ENCODE measurements at places on chromosomes 1 and 21.

DNA sequence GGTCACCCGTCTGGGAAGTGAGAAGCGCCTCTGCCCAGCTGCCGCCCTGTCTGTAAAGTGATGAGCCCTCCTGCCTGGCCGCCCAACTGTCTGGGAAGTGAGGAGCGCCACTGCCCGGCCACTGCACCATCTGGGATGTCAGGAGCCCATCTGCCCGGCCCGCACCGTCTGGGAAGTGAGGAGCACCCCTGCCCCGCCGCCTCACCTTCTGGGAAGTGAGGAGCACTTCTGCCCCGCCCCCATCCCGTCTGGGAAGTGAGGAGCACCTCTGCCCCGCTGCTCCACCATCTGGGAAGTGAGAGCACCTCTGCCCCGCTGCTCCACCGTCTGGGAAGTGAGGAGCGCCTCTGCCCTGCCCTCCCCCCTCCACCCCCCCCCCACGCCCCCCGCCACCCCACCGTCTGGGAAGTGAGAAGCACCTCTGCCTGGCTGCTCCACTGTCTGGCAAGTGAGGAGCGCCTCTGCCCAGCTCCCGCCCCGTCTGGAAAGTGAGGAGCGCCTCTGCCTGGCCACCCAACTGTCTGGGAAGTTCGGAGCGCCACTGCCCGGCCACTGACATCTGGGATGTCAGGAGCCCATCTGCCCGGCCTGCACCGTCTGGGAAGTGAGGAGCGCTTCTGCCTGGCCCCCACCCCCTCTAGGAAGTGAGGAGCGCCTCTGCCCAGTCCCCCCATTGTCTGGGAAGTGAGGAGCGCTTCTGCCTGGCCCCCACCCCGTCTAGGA lies 4.5 kb upstream of the ZZZ3 start:
- H3K4me3 ChIP-seq = peak overlapping the region; percentile 62
- H3K36me3 ChIP-seq = peaks cover 3% of the 10 kb centered on the region
- peaks cover 4% of the 10 kb centered on the region for H3K4me1 ChIP-seq
- no peak for DNase-seq

DNA sequence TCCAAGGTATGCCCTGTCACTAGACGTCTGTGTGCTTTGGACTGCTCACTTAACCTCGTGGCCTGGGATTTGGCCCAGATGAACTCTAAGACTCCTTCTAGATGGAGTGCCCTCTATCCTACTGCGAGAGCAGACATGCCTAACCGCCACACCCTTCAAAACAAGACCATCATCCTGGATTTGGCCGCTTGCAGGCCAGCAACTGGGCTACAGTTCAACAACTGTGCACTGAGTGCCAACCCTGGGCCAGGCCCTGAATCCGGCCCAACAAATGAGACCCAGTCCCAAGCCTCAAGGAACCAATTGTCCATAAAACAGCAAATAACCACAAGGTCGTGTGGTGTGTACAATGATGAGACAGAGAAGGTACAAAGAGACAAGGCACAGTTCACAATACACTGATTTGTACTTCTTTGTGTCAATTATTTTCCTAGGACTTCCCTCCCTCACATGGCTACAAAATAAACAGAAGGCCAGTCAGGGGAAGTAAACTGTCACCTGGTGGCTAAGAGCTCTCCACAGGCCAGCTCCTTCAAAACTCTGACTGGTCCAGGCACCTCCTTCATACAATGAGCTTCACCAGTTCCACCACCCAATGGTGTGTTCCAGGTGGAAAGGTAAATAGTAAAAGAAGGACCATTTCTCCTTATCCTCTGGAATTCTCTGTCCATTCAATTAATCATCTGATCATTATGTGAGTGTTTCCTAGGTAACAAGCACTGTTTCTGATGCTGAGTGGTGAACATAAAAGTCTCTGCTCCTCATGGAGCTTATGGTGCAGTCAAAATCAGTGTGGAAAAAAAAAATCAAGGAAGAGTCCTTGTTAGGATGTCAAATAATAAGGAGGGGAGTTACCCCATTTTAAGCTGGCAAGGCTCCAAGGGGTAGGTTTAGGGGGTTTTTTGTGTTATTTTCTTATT lies 60.4 kb downstream of the CAPZB start:
- peaks cover 97% of the 10 kb centered on the region for H3K4me1 ChIP-seq
- H3K27me3 ChIP-seq = no peaks in the 10 kb centered on the region
- no peak for DNase-seq
- no peak overlapping the region for H3K4me3 ChIP-seq

DNA sequence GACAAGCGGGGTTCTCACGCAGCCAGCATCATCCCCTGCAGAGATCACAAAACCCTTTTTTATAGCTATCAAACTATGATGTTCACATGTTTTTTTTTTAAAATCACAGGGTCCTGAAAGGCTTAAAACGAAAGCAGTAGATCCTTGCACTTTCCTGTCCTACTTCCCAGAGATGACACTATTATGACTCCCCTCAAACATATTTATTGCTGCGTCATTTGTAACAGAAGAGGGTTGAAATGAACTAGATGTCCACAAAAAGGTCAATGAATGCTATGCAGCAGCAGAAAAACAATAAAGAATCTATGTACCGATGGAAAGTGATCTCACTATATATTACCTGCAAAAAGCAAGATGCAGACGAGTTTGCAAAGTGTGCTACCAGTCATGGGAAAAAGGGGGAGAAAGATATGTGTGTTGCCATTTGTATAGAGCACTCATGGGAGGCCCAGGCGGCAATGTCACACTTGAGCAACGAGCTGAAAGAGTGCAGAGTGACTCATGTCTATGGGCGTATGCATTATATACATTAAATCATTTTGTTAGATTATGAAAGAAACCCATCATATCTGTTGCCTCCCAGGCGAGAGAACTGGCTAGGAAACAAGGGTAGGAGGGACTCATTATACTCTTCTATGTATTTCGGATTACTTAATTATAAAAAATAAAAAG lies 68.9 kb upstream of the PARP1 start:
- H3K27me3 ChIP-seq = no peaks in the 10 kb centered on the region
- H3K4me3 ChIP-seq = no peak overlapping the region
- H3K36me3 ChIP-seq = no peaks in the 10 kb centered on the region
- H3K4me1 ChIP-seq = no peaks in the 10 kb centered on the region
- no peak for DNase-seq

DNA sequence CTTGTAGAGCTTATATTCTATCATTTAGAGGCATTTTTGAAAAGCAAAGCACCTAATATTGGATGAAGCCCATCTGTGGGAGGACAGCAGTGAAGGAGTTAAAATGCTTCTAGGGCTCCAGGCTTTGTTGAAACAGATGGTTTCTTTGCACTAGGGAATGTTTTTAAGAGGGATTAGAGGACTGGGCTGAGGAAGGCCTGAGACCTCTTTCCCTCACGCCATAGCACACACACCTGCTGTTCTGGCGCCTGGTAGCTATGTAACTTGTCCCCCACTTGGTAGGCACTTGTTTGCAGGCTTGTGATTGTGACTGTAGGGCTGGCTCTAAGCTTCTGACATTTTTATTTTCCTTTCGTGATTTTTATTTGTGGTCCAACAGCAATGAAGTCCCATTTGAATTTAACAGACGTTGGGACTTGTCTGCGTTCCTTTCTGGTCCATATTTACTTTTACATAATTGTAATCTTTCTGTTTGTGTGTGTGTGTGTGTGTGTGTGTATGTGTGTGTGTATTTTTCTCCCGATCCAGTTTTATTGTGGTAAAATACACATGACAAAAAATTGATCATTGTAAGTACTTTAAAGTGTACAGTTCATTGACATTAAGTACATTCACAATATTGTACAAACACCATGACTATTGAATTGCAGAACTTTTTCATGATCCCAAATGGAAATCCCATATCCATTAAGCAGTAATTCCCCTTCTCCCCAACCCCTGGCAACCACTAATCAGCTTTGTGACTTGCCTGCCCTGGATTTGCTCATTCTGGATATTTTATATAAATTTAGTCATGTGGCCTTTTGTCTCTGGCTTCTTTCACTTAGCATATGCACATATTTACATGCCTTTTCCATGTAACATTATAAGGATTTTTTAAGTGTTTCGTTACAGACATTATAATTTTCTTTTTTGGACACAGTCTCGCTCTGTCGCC lies 33.5 kb upstream of the MACF1 start:
- peaks cover 74% of the 10 kb centered on the region for H3K4me1 ChIP-seq
- no peak overlapping the region for H3K27ac ChIP-seq
- no peaks in the 10 kb centered on the region for H3K36me3 ChIP-seq
- DNase-seq = no peak
- no peaks in the 10 kb centered on the region for H3K27me3 ChIP-seq

GRCh38 chr1:53730224-53730865 lies 8.6 kb downstream of the GLIS1 start:
- no peak overlapping the region for H3K4me3 ChIP-seq
- no peak for DNase-seq
- H3K27ac ChIP-seq = no peak overlapping the region
- no peaks in the 10 kb centered on the region for H3K27me3 ChIP-seq
- H3K36me3 ChIP-seq = no peaks in the 10 kb centered on the region
- no peaks in the 10 kb centered on the region for H3K4me1 ChIP-seq

DNA sequence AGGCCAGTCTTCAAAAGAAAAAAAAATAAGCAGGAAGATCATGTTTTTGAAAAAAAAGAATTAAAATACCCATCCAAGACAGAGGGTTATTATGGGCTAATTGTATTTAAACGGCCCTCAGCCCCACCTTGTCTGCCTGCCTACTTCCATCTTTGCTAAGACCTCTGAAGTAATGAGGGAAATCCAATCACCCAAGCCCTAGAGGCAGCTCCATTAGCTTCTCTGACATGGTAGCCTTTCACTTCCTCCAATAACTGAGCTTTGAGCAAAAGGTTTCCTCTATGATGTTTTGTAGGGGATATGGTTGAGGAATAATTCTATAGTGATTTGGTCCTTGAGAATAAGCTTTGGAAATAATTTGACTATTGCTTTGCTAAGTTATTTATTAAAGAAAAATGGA lies 178.2 kb upstream of the SGIP1 start:
- no peaks in the 10 kb centered on the region for H3K36me3 ChIP-seq
- H3K27ac ChIP-seq = no peak overlapping the region
- DNase-seq = no peak
- H3K4me3 ChIP-seq = no peak overlapping the region
- H3K4me1 ChIP-seq = peaks cover 33% of the 10 kb centered on the region

DNA sequence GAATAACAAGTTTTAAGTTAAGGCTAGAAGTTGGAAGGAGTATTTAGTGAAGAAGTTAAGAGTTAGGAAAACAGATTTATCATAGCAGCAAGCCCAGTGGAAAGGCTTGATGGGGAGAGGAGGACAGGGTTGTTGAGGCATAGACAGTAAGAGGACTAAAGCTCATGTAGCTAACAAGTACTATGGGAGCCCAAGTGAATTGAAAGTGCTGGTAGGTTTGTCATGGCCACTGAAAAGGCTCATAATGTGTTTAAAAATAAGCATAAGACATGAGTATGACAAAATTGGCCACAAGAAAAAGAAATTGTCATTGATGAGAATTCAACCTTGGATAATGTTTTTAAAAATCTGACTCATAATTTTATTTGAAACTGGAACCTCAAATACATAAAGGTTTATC lies 49.2 kb upstream of the CRB1 start:
- no peaks in the 10 kb centered on the region for H3K27me3 ChIP-seq
- no peak overlapping the region for H3K4me3 ChIP-seq
- no peaks in the 10 kb centered on the region for H3K4me1 ChIP-seq
- DNase-seq = no peak
- no peaks in the 10 kb centered on the region for H3K36me3 ChIP-seq

DNA sequence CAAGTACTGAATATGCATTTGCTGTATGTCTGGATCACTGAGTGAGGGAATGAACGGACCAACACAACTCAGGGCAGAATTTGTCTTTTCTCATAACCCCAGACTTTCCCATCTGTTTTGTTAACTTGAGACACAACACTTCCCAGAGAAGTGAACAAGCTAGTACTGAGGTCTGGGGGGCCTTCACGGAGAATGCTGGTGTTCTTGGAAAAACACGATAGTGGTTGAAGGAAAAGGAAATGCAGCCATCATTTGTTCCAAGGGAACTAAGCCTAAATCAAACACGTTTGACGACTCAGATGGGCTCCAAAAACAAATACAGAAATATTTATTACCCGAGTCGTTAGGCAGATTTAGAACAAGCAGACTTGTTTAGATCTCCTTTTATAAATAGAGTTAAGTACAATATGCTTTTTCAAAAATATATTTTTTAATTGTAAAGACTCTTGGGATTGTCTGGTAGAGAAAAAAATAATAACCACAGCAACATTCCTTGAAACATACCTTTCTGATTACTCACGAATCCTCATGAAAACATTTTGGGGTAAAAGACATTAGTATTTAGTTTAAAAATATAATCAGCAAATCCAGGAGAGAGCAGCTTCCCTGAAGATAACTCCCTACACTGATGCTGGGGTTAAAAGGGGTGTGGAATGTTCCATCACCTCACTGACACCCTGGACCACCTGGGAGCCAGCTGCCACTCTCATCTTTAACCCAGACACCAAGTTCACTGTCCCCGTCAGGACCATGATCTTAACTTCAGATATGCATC lies 427.7 kb upstream of the RUNX1 start:
- H3K27me3 ChIP-seq = no peaks in the 10 kb centered on the region
- peaks cover 13% of the 10 kb centered on the region for H3K4me1 ChIP-seq
- H3K36me3 ChIP-seq = no peaks in the 10 kb centered on the region
- DNase-seq = no peak
- no peak overlapping the region for H3K4me3 ChIP-seq
- H3K27ac ChIP-seq = no peak overlapping the region

- H3K36me3 ChIP-seq = peaks cover 13% of the 10 kb centered on the region
- DNase-seq = peak; percentile 75
- peak overlapping the region; percentile 57 for H3K4me3 ChIP-seq
- no peaks in the 10 kb centered on the region for H3K27me3 ChIP-seq
- peaks cover 31% of the 10 kb centered on the region for H3K4me1 ChIP-seq
These were observed 18.9 kb downstream of the NPR1 start for GRCh38 chr1:153697191-153698019.

GRCh38 chr1:101520302-101520701 lies 283.5 kb downstream of the S1PR1 start:
- H3K27me3 ChIP-seq = no peaks in the 10 kb centered on the region
- H3K27ac ChIP-seq = no peak overlapping the region
- no peak overlapping the region for H3K4me3 ChIP-seq
- H3K36me3 ChIP-seq = no peaks in the 10 kb centered on the region

DNA sequence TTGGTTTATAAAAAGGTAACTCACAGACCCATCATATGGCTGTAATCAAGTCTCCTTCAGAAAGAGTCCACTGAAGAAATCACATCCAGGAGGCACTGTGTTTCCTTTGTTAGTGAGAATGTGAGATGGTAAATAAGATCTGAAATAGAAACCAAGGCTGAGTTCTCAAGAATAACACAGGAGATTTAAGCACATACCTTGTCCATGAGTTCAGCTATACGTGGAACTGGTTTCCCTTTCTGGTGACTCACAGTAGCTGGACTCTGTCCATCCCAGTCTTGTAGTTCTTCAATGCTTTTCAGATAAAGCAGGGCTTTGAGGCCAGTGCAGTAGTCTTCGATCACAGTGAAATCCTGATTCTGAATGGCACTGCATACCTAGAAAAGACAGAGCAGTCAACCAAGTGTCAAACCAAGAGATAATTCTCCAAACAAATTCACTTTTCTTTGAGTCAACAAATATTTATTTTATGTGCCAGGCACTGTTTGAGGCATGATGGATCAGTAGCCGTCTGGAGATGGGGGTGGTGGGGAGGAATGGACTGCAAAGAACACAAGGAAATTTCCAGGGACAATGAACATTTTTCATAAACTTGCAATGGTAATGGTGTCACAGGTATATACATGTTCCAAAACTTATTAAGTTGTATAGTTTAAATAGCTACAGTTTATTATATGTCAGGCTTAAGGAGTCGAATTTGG lies 471.4 kb downstream of the PTBP2 start:
- no peak for DNase-seq
- no peak overlapping the region for H3K27ac ChIP-seq
- H3K4me3 ChIP-seq = no peak overlapping the region
- H3K27me3 ChIP-seq = no peaks in the 10 kb centered on the region
